ENCODE measurements at places on chromosomes 13 and 19. TPM values are rescaled to one million over a fixed set of nuclear protein-coding genes. Genes with fewer than 3 reads are reported as not detected.

Gene PHF11
- polyA plus RNA-seq, result 119 TPM

Gene ADAMTSL5
- polyA plus RNA-seq, result 0.86 TPM

Gene PBX4
- 7.2 TPM for polyA plus RNA-seq

Gene FFAR3
- 0.39 TPM for polyA plus RNA-seq

Gene SIGLECL1
- polyA plus RNA-seq, result not detected
